ENCODE measurements at places on chromosomes 6 and 20.

- DNase-seq, result no peak
Observed at GRCh38 chr6:166907871-166908806, 48.2 kb downstream of the RNASET2 start.

DNA sequence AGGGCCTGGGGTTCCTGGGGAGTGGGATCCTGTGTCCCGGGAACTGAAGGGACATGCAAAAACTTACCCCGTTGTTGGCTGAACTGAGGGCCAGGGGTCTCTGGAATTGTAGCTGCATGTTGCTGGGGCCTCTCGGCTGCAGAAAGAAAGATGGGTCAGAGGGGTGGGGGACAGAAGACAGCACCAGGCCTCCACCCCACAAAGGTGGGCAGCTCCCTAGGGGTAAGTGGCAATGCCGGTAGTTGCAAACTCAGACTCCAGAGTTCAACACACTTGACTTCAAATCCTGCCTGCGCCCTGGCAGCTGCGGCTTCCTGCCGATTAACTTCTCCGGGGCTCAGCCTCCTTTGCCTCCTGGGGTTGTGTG lies 4.8 kb downstream of the ZBP1 start:
- no peak for DNase-seq

DNA sequence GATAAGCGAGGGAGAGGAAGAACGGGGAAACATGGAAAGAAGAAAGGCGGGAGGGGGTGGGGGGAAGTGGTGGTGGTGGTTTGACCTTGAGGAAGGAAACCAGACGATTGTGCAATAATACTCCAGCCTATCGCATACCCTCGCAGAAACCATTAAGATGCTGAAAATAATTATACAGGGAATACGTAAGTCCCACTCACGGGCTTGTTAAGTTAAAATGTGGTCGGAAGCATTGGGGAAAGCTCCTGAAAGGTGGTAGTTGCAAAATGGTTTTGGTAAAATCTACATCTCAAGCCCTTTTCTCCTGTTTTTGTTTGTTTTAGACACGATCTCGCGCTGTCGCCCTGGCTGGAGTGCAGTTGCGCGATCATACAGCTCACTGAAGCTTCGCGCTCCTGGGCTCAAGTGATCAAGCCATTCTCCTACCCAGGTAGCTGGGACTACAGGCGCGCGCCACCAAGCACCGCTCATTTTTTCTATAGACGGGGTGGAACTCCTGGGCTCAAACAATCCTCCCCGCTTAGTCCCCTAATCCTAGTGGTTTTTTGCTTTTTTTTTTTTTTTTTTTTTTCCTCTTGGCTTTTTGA lies 128.9 kb upstream of the ZNF184 start:
- DNase-seq, result no peak

GRCh38 chr6:149254253-149254652 lies 63.3 kb upstream of the TAB2 start:
- DNase-seq, result no peak

DNA sequence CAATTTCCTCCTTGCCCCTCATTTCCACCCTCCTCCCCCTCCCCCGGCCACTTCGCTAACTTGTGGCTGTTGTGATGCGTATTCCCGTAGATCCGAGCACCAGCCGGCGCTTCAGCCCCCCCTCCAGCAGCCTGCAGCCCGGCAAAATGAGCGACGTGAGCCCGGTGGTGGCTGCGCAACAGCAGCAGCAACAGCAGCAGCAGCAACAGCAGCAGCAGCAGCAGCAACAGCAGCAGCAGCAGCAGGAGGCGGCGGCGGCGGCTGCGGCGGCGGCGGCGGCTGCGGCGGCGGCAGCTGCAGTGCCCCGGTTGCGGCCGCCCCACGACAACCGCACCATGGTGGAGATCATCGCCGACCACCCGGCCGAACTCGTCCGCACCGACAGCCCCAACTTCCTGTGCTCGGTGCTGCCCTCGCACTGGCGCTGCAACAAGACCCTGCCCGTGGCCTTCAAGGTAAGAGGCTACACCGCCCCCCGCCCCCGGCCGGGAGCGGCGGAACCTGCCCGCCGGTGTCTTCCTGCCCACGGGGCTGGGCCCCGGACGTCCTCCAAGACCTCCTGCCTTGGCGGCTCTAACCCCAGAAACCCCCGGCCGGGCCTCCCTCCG lies 44.9 kb upstream of the SUPT3H start:
- no peak for DNase-seq

GRCh38 chr20:40694246-40694645 lies 5.2 kb upstream of the MAFB start:
- no peak for DNase-seq

GRCh38 chr6:1622220-1622850 lies 12.6 kb downstream of the FOXC1 start:
- no peak for DNase-seq

- no peak for DNase-seq
Observed at GRCh38 chr6:39685489-39685826, 39.8 kb downstream of the KIF6 start.

DNA sequence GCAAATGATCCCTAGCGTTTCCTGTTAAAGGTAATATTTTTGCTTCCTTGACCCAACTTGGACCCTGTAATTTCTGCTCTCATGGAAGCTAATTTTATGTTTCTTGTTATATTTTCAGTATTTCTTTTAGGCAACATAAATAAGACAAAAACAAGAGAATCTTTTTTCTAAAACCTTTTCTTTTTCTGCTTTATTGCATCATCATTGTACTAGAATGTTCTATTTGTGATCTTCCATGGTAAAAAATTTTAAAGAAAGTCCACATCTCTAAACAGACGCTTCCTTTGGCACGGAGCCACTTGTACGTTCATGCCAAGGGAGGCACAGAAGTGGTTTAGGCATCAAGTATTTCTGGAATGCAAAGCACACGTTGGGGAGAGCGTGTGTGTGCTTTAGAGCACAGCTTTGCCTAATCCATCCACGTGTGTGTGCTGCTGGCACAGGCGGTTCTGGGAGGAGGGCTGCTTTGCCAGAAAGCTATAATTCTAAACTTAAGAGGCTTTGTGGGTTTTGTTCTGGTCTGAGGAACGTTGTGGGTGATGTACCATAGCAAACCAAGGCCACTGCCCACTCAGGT lies 98.3 kb downstream of the SASH1 start:
- DNase-seq, result peak; percentile 40

DNA sequence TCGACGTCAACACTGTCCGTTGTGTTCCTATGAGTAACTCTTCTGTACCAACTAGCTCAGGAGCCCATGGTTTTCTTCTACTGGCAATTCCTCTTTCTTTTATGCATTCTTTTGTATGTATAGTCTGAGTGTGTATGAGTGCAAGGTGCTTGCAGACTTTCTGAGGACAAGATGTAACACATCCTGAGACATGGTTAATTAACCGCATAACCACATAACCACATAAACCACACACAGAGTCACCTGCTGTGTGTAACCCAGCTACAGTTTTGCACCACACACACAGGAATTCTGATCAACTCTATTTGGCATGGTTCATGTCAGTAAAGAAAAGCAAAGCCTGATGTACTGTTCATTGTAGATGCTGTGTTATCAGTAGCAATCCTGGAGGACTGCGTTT lies 98.6 kb downstream of the DACT2 start:
- no peak for DNase-seq

DNA sequence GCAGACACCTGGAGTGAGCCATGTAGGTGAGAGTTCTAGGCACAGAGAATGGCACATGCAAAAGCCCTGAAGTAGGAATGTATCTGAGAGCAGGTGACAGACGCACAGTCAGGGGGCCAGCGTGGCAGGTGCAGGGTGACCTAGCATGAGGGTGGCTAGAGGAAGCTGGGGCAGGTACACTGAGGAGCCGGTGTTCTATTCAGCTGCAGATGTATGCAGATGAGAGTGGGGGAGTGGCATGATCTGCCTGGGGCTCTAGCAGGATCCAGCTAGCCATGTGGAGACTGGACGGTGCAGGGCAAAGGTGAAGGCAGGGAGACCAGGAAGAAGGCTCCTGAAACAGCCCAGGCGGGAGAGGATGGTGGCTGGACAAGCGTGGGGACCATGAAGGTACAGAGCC lies 10.7 kb downstream of the PEDS1 start:
- no peak for DNase-seq

- DNase-seq, result no peak
Observed at GRCh38 chr20:33675136-33675959, 1.1 kb upstream of the NECAB3 start.

- DNase-seq, result peak; percentile 29
Observed at GRCh38 chr20:6075428-6076219, 21.8 kb upstream of the LRRN4 start.

GRCh38 chr20:45039475-45039820 lies 61.5 kb downstream of the KCNS1 start:
- DNase-seq, result no peak

DNA sequence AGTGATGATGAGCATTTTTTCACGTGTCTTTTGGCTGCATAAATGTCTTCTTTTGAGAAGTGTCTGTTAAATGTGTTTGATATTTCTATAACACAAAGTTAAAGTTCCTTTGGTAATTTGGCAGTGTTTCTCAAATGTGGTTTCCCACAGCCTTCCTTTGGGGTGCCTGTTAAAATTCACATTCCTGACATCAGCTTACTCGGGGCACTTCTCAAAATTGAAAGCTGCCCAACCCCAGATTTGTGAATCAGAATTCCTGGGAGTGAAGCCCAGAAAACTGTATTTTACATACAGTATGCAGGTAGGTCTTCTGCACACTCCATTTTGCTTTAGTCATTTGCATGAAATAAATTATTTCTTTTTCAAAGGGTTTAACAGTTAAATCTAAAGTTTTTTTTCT lies 207.9 kb downstream of the GMPR start:
- no peak for DNase-seq

DNA sequence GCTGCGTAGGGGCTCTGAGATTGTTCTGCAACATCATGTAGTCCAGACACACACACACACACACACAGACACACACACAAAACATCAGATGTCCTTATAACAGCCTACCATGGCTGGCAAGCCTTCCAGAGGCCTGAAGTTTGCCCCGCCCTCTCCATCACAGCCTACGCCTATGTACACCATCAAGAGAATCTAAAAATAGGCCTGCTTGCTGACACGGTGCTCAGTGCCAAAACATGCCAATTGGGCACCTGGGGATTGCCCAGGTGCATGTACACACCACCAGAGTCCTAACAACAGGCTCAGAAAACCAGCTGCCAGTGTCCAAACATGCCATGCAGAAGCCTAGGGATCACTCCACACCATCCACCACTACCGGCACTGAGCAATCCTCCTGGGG lies 391.7 kb upstream of the SPTLC3 start:
- no peak for DNase-seq

DNA sequence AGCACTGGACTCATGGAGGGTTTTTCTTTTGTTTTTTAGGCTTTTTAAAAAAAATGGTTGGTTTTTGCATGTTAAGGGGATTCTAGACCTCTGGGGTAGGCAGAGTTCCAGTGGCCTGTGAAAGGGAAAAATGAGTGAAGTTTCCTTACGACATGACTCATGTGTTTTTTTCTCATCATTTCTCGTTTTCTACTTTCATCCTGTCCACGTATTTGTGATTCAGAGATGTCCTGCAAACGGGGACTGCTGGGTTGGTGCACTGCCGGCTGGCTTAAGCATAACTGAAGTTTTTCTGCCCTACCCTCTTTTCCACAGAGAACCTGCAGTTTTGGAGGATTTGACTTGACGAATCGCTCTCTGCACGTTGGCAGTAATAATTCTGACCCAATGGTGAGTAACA lies 182.3 kb downstream of the SASH1 start:
- DNase-seq, result no peak

- no peak for DNase-seq
Observed at GRCh38 chr6:166565084-166565967, 21.2 kb downstream of the RAMACL start.

- DNase-seq, result no peak
Observed at GRCh38 chr20:62576815-62577489, 65.4 kb upstream of the SLCO4A1 start.

DNA sequence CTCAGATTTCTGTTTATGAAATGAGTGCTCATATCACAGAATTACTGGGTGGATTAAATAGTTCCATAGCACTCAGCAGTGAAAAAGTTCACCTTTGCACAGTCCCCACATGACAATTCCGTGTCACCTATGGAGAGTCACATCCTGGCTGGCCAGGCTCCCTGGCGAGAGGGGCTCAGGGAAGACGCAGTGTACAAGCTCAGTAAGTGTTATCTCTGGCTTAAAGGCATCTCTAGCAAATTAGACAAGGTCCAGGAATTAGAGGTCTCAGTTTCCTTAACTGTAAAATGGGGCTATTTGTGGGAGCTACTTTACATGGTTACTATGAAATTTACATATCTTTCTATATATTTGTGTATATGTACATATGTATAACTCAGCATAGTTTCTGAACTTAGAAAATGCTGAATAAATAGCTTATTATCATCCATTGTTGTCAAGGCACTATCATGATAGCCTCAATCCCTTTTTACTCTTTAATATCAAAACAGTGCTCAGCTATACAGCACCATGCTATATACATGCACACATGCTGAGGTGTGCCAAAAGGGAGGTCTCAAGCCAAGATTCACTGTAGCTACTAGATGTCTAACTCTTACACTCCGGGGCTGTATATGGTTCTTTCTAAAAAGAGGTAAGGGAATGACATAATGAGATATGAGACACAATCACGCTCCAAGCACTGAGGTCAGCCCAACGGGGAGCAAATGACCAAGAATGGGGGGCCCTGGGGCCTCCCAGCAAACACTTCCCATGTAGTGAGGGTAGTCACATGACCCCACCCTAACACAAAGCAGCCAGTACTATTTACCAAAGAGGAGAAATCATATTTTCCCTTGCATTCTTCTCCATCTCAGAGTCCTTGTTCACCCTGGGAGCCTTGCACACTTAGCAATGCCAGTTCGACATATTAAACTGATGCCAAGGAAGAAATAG lies 59.4 kb downstream of the SLC22A23 start:
- DNase-seq, result no peak

- DNase-seq, result peak; percentile 11
Observed at GRCh38 chr6:17472653-17473183, 79.3 kb downstream of the CAP2 start.

GRCh38 chr6:121442576-121442975 lies 7.1 kb downstream of the GJA1 start:
- no peak for DNase-seq

Measured in NCI-H1092 treated with DMSO at 0.1 percent for 48 hours (cell line).